Fibroblast of skin of right quadriceps (primary cell): ENCODE measurements at places on chromosomes 11 and 22.

DNA sequence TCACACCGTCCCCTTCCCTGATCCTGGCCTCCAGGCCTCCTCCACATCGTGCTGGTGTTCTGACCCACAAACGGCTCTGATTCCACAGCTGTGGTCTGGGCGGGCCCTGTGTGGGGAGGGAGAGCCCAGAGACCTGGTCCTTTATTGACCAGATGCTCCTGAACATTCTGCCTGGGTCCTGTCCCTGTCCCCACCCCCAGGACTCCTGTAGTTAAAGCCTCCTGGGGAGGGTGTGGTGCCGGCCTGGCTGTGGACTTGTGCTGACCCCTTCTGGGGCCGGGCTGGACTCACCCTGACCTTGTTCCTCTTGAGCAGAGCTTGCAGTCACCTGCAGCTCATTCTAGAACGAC, 128.7 kb downstream of the CTTN start:
- DNase-seq = no peak

GRCh38 chr11:60396799-60397198, 540 bp downstream of the MS4A14 start:
- DNase-seq = no peak

- no peak for DNase-seq
These were observed 11.5 kb upstream of the RAC2 start for GRCh38 chr22:37255558-37256006.

GRCh38 chr11:106466521-106467080, 389.1 kb downstream of the AASDHPPT start:
- DNase-seq = peak; percentile 88

DNA sequence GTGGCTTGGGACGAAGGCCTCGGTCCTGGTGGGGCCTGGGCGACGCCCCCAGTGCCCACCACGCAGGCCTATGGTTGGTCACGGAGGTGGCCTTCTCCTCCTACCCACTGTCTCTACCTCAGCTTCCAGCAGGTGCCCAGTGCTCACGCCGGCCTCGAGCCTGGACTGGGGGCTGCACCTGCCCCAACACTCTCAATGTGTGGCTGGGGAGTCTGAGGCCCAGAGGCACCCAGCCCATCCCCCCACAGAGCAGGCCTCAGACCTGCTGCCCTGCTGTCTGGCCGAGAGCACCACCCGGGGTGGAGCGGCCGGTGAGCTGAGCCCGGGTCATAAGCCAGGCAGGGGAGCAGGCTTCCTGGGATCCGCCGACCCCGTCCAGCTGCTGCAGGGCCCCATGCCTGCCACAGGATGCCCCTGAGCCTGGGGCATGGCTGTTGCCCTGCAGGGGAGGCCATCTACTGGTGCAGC, 28.6 kb upstream of the MUC5AC start:
- no peak for DNase-seq

- DNase-seq = peak; percentile 88
These were observed 52.8 kb upstream of the RRAS2 start for GRCh38 chr11:14411818-14412217.

DNA sequence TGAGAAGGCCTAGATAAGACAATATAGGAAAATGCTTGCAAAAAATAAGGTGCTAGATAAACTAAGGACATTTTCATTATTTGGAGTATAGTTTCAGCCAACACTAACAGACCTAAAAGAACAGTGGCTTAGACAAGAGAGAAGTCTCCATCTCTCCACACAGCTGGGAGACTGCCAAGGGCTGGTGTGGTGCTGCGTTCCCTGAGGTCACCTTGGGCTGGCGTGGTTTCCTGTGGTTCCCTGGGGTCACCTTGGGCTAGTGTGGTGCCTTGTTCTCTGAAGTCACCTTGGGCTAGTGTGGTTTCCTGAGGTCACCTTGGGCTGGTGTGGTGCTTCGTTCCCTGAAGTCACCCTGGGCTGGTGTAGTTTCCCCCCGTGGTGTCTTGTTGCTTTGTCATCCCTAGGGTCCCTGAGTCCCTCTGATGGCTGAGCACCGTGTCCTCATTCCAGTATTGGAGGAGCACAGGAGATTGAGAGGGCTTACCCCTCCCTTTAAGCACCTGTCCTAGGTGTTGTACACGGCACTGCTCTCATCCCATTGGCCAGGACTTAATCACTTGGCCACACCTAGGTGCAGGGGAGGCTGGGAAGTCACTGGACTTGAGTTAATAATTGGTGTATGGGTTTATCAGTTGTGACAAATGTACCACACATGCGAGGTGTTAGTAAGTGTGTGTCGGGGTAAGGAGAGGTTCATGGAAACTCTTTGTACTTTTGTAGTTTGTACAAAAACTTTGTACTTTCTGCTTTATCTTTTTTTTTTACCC, 14.9 kb downstream of the SAMM50 start:
- no peak for DNase-seq

DNA sequence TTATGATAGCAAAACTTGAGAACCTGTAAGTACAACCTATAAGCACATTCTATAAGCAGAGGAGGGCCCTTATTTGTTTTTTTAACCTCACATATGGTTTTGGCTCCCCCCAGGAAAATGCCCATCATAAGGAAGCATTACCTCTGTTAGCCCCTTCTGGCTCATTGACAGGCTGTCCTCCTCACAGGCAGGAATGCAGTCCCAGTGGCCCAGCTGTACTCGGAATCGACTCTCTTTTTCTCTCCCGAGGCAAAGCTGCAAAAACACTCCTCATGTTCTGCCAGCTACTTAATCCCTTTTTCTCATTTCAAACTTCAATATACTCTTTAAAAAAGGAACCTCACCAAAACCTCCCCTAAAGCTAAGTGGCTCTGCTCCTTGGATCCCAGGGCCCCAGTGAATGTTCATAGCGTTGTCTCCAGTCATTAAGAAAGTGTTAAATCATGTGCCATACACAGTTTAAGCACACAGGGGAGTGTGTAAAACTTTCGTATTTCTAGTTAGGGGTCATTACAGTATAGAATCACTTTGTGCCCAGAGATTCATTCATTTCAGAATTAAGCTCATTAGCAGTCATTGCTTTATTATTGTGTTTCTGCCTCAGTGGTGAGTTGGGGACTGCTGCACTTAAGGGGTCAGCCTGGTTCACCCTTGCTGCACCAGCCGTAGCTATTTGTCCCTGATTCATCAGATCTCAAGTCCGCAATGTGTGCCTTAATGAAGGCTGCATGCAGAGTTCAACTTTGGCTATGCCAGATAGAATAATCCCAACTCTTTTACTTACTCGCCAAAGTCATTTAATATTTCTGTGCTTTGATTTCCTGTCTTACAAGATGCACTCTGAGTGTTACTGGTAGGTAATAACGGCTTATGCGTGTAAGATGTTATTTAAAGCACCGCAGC, 57.6 kb downstream of the JRKL start:
- no peak for DNase-seq

DNA sequence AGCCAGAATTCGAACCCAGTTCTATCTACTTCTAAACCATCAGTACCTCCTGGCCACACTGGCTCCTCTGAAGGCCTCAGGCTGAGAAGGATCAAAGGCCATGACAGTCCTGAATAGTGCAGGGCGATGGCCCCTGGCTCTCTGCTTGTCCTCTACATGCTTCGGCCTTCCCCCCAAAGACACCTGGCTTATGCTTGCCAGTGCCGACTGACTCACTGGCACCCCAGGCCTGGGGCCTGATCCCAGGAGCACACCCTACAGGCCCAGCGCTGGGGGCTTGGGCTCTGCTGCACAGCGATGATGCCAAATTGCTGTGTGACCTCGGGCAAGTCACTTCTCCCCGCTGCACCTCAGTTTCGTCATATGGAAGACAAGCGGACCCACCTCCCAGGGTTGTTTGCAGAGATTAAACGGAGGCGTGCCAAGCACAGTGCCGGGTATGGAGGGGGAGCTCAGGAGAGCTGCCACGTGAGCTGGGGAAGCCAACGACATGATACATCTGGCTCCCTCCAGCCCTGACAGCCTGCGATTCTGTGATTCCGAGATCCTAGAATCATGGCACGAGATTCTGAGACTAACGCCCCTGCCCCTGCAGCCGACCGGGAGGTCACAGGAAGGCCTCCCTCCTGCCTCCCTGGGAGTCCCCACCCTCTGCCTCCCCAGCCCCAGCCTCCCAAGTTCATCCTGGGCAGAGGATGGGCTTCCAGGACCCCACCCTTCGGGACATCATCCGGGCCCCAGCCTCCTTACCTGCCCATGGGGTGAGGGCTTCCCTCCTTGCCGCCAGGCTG, 1.0 kb downstream of the SSTR3 start:
- no peak for DNase-seq

DNA sequence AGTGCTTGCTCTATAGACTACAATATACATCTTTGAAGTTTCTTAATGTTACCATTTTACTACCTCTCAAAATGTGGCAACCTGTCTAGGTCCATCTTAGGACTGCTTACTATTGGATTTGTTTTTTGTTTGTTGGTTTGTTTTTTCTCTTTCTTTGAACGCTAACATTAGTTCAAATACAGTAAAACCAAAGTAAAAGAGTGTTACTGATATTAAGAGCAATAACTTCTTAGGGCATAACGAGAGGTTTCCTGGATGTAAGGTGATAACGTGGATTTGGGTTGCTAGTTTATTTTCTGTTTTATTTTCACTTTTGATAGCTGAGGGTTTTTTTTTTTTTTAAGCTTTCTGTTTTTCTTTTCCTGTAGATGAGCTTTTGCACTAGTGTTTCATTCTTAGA, 43.6 kb downstream of the TMEM135 start:
- no peak for DNase-seq

GRCh38 chr22:23053912-23054530, 16.3 kb upstream of the GNAZ start:
- no peak for DNase-seq

- peak; percentile 80 for DNase-seq
These were observed 27.3 kb downstream of the SLC1A2 start for GRCh38 chr11:35391922-35392688.

DNA sequence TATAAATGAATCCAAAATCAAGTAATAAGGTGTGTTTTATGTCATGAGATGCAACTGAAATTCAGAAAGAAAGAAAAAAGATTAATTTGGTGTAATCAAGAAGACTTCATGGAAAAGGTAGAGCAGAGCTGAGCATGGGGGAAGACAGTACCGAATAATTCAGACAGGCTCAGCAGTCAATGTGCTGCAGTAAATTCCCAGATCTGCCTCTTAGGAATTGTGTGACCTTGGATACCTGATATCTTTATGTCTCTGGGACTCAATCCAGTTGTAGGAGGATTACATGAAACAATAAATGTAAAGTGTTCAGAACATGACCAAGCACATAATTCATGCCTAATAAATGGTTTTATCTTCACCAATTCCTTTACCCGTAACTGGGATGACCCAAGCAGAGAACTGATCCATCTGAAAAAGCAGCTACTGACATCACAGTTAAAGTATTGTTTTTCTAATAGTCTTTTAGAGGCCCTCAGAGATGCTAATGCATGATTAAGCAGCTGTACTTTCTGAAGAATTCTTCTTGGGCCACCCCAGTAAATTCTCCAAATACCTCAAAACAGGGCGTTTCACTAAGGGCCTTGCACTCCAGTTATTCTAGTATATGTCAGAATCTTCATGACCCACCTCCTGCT, 7.8 kb downstream of the MS4A12 start:
- no peak for DNase-seq

DNA sequence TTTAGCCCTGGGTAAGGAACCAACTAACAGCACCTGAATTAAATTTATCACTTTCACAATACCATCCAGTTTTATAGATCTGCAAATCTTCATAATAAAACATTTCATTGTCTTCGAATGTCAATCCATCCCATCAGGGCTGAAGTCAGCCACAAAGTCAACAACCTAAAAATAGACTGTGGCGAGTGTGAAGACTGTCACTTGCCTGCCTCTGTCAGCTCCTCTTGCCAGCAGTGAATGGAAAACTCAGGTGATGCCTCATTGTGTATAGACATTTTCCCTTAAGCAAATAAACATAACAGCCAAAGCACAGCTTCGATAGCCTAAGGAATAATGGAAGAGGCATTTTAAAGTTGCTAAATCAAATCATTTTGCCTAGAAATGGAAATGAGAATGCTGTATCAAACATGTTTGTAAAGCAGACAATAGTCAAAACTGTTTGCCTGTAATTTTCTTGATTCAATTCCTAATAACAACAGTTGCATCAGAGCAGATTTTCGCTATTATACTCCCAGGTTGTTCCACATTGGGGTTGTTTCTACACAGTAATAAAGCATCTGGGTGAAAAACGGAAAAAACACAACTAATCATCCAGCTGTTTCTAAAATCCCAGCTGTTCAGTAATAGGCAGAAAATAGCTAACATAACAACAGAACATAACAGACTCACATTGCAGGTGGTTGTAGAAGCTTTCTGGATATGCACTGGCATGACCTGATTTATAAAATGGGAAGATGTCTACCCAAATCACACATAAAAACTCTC, 15.7 kb downstream of the KCNA4 start:
- no peak for DNase-seq

DNA sequence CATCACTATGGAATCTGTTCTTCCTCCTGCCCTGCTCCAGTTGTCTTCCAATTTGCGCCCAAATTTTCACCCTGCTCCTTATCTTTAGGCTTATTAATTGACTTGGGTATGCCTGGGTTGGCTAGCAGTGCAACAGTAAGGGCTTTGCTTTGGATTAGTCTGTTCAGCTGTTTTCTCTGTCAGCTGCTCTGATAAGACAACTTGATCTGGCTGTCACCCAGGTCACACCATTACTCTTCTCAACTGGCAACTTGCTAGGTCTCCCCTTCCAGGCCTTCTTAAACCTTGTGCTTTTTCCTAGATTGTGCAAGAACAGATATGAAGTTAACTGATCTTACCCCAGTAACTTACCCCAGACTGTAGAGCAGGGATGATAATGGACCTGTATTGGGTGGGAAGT, 357.8 kb upstream of the LARGE1 start:
- DNase-seq = no peak

DNA sequence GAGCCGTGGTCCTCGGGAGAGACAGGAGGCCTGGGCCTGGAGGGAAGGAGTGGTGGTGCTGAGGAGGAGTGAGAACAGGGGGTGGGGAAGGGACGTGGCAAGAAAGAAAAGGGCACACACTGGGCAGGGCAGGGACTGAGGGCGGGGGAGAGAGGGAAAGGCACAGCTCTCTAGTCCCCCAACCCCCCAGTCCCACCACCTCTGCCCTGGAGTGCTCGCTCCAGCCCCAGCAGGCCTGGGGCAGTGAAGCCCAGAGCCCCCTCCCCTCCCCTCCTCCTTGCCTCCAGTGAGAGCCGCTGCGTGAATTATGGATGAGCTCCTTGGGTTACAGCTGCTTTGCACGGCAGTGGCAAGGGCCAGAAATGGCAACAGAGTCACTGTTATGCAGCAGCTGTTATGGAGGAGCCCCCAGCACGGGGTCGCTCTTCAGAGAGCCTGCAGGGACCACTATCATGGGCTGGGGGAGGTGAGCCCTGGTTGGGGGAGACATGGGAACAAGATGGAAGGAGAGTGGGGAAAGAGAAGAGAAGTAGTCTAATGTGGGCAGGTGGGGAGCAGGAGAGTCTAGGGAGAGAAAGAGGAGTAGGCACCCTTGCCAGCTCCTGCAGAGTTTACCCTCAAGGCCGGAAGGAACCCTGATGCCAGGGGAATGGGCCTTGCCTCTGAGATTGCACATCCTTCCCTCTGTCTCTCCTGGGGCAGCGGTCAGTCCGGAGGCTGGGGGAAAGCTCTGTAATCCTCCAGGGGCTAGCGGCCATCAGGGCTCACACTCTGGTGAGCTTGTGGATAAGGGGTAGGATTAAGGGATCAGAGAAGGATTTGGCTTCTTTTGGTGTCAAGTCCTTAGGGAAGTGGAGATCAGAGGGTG, 3.6 kb downstream of the RTN4RL2 start:
- DNase-seq = no peak
